ENCODE measurements at places on chromosomes 2 and 18.

GRCh38 chr2:46676198-46676597 is 196.8 kb downstream of the TMEM247 start:
- no peak for DNase-seq

- no peak for DNase-seq
These were observed 124.7 kb downstream of the HDAC4 start for GRCh38 chr2:239275847-239276831.

DNA sequence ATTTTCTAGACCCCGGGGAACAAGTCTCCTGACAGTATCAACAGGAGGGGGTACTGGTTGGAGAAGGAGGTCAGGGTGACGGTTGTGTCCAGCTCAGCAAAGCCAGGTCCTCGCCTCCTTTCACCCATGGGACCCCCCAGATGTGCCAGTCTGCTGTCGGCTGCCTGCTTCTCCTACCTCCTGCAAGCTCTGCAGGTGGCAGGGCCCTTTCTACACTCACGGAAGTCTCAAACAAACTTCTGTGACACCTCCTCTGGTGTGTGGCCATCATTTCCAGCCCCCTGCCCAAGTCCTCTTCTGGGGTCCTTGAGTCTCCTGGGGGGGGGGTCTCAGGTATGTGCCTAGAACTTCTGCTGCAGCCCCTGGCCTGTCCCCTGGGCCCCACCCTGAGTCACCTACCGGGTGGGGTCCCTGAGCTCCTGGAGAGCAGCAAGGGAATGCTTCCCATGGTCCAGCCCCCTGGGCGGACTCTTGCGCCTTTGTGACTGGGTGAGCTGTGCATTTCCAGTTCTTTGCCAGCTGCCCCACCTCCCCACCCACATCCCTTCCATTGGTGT is 12.8 kb downstream of the SH3RF3 start:
- no peak for DNase-seq

GRCh38 chr2:7567646-7568045 is 650.4 kb downstream of the RNF144A start:
- no peak for DNase-seq

DNA sequence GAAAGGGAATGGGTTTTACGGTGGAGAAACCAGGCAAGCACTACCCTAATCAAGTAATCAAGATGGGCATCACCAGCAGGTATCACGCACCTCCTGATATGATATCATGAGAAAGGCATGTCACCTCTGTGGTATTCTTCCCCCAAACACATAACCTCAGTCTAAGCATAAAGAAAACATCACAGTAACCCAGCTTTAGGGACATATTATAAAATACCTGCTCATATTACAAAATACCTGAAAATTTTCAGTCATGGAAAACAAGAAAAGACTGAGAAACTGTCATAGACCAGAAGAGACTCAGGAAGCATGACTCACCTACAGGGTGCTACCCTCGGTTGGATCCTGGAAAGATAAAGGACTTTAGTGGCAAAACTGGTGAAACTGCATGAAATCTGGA is 30.5 kb downstream of the GCKR start:
- no peak for DNase-seq

DNA sequence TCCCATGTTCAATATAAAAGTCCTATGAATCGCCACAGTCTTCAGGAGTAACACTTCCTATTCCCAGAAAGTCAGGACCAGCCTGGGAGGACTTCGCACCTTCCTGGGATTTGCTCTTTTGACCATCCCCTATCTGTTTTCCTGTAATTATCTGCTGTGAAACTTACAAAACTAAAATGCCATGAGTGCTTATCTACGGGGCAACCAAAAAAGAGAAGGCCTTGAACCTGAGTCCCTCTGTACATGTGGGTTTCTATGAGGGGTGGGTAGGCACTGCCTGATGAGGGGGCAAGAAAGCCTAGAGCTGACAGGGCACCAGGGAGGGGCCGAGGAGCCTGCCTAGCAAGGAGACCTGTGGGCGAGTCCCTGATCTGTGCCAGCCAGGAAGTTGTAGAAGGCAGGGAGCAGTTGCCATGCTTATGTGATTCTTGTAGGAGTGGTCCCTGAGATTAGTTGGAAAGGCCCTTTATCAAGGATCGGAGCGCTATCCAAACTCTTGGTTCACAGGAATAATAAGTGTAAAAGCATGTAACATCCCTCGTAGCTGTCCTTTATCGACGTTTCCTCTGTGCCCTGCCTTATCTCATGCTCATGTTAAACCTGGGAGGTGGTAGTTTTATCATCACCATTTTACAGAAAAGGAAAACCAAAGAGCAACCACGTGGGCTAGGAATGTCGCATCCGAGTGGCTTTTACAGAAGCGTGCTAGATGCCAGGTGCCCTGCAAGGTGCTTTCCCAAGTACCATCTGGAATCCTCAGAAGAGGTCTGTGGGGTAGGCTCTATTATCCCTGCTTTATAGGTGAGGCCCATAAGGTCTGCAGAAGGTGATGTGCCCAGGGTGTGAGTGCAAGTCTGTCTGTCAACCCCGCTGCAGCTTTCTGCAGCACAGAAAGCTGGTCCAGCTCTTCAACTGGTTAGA is 111.8 kb downstream of the B3GNT2 start:
- no peak for DNase-seq

DNA sequence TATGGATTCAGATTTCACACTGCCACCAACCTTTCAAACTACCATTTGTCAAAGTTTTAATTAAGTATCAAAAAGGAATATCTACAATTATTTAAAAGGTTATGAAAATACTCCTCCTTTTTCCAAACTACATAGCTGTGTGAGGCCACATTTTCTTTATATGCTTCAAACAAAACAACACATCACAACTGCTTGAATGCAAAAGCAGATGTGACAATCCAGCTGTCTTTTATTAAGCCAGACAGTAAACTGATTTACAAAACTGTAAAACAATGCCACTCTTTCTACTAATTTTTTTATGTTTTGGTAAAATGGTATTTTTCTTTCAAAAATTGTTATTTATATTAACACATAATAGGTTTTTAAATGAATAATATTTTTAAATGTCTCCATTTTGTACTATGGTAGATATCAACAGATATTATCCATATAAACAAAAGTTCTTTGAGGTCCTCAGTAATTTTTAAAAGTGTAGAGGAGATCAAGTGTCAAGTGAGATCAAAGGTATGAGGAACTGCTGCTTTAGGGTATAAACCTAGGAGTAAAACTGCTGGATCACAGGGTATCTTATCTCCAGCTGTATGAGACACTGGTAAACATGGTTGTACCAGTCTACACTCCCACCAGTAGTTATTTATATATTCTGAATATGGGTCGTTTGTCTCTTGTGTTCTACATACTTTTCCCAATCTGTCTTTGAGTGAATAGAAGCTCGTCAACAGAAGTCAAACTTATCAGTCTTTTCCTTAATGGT is 68.8 kb upstream of the SERTAD2 start:
- DNase-seq, result no peak

DNA sequence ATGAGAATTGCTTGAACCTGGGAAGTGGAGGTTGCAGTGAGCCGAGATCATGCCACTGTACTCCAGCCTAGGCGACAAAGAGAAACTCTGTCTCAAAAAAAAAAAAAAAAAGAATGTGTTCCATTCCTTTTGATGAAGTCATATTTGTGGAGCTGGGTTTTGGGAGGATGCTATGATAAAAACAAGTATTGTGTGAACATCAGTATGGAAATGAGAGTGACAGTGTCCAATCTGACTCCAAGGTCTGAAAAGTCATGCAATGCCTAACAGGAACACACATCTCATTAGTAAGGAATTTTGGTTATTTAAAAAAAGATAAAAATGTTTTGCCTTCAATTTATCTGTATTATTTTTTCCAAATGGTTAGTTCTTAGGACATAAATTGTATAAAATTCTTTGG is 11.8 kb downstream of the GCFC2 start:
- DNase-seq, result no peak

DNA sequence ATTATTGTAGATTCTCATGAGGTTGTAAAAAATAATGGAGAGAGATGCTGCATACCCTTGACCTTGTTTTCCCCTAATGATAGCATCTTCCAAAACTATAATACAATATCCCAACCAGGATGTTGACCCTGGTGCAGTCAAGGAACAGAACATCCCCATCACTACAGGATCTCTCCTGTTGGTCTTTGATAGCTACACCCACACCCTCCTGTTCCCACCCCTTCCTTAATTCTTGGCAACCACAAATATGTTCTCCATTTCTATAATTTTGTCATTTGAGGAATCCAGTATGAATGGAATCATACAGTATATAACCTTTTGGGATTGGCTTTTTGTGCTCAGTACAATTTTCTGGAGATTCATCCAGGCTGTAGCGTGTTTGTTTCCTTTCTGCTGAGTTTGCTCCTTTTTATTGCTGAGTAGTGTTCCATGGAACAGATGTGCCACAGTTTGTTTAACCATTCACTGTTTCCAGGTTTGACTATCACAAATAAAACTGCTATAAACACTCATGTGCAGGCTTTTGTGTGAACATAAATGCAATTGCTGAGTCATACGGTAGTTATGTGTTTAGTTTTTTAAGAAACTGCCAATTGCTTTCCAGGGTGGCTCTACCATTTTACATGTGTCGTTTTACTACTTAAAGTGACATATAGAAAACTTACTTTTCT is 22.2 kb downstream of the MCFD2 start:
- no peak for DNase-seq

- DNase-seq, result no peak
These were observed 80.9 kb upstream of the POU3F3 start for GRCh38 chr2:104772996-104773395.

DNA sequence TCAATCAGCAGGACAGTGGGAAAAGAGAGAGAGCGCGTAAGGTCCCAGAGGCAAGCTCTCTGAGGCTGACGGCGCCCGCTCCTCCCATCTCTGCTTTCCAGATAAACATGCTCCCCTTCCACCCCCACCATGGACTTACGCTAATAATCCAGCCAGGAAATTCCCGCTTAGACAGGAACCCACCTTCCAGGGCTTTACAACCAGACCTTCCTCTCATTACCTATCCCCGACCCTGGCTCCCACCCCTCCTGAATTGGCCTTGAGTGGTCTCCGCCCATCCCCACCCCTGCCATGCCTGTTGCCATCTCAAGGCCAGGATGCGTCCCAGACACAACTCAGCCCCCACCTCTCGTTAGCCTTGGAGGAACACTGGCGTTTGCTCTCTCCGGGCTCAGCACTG is 131.1 kb downstream of the SMAD2 start:
- DNase-seq, result no peak

- DNase-seq, result no peak
These were observed 72.7 kb downstream of the MARCHF4 start for GRCh38 chr2:216299588-216299987.

- no peak for DNase-seq
These were observed 40.6 kb downstream of the ZRANB3 start for GRCh38 chr2:135490376-135490775.

GRCh38 chr2:170814533-170815230 is 2.0 kb upstream of the GAD1 start:
- no peak for DNase-seq

GRCh38 chr18:27942706-27943105 is 234.2 kb downstream of the CDH2 start:
- no peak for DNase-seq

GRCh38 chr2:100664021-100664755 is 101.4 kb downstream of the PDCL3 start:
- DNase-seq, result no peak

DNA sequence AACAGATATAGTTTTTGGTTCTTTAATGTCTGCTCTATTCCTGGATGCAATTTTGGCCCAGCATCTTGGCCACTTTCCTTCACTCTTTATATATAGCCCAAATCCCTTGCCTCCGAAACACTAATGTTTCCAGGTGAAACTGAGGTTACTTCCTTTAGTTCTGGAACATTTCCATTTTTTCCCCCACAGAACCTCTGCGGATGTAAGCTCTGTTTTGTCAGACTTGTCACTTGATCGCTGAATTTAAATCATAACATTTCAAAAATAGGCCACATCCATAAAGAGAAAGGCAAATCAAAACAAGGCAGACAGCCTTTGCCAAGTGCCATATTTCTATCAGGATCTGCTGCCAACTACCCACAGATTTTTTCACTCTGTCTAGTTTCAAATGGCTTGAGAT is 115.1 kb downstream of the ANKRD44 start:
- DNase-seq, result no peak

DNA sequence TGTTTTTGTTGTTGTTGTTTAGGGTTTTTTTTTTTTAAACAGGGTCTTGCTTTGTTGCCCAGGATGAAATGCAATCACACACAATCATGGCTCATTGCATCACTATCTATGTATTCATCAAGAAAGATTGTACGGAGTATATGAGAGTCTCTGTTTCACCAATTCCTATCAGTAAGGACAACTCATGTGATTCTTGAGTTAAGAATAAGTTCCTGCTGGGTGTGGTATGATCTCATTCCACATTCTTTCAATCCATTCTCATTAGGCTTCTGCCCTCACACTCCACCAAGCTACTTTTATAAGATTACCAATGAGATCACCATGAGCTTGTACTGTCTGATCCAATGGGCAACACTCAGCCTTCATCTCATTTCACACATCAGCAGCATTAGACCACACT is 9.1 kb upstream of the AP1S3 start:
- no peak for DNase-seq

DNA sequence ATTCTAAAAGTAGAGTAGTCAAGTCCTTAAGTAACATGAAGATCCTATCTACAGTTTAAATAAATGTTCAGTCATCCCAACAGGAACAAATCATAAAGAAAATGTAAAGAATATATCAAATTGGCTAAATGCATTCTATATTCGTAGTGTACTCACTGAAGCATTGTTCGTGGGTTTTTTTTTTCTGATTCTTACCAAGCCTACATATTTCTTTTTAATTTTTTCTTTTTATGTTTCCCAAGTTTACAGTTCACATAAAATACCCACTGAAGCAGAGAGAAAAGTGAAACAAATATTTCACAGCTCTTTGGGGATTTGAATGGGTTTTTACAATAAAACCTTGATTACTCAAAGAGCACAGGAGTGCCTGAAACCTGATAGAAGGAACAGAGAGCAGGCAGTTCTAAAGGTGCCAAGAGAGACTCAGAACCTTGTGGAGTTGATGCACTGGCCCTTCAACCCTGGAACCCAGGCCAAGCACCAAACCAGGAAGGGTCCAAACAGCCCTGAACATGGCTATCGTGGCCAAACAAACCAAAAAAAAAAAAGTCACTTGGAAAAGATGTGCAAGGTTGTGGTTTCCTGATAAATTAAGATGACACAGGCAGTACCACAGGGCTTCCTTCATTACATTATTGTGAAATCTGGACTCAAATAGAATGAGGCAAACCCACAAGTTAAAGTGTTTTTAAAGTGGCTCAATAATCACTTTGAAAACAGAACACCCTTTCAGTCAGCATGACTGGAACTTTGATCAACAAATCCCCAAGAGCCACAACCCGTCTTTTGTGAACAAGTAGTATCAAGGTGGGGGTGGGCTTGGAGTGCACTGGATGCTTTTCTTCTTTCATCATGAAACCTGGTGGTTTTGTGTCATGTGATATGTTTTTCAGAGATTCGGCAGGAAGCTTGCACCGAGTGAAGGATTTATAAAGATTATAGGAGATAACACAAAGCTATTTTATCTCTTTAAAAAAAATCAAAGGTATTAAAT is 245.0 kb upstream of the FN1 start:
- no peak for DNase-seq

- DNase-seq, result no peak
These were observed 285.4 kb downstream of the LPIN1 start for GRCh38 chr2:12031866-12032265.
